Stimulated activated CD8-positive, alpha-beta memory T cell treated with anti-CD3 and anti-CD28 coated beads, Interleukin-15, amount 100 ng/mL, for 48 hours (primary cell): ENCODE measurements at places on chromosomes 6 and 20.

DNA sequence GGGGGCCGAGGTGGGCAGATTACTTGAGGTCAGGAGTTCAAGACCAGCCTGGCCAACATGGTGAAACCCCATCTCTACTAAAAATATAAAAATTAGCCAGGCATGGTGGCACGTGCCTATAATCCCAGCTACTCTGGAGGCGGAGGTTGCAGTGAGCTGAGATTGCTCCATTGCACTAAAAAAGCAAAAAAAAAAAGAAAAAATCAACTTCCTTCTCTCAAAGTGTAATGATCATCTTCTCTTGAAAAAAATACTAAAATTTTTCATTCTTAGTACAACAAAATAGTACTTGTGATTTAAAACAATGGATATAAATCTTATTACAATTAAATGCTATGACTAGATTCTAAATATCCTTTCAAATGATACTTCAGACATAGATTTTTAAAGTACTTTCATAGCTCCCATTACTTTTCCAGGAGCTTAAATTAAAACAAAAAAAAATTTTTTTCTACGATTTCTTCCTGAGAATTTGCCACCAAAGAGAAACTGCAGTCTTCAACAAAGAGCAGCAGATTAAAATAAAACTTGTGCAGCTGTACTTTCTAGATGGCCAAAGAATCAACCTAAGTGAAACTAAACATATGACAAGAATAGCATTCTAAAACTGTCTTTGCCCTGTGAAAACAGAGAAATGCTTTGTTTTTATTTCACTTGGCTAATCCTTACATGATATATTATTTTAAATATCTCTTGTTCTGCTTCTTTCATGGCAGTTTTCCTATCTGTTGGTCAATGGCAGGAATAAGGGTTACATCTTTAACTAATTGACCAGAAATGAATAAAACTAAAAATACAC, 75.2 kb downstream of the MAP3K5 start:
- no peak for DNase-seq

DNA sequence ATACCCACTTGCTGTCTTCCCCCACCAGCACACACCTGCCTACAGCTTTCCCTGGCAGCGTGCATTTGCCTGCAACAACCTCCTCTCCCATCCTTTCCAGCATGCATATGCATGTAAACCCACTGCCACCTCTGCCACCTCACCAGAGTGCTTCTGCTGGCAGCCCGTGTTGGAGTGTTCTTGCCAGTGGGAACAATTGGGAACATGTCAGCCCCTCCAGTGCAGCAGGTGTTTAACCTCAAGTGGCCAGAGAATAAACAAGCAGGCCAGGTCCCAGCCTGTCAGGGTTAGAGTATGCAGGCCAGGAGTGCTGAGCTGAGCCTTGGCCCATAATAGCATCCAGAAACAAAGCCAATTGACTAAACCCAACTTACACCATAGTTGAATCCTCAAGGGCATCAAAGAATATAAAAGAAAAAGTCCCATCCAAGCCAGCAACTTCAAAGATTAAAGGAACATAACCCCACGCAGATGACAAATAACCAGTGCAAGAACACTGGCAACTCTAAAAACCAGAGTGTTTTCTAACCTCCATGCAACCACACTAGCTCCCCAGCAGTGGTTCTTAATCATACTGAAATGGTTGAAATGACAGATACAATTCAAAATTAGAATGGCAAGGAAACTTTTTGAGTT, 1212.1 kb upstream of the CITED2 start:
- no peak for DNase-seq

DNA sequence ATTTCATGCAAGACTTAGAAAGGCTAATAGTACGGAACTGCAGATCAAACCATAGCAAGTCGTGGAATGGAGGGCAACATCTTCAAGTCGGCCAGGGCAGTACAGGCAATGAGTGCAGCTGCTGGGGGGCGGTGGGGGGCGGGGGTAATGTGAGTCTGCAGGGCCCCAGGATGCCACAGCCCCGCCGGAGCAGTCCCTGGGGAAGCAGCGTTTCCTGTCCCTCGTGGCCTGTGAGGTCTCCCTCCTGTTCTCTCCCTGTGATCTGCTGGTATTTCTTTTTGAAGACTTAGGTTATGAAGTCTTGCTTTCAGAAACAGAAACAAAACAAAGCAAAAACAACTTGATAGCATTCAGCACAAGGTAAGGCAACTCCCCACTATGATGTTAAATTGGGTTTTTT, 351.9 kb downstream of the FOXA2 start:
- no peak for DNase-seq

- no peak for DNase-seq
Observed at GRCh38 chr6:54900666-54901065, 54.1 kb downstream of the FAM83B start.

DNA sequence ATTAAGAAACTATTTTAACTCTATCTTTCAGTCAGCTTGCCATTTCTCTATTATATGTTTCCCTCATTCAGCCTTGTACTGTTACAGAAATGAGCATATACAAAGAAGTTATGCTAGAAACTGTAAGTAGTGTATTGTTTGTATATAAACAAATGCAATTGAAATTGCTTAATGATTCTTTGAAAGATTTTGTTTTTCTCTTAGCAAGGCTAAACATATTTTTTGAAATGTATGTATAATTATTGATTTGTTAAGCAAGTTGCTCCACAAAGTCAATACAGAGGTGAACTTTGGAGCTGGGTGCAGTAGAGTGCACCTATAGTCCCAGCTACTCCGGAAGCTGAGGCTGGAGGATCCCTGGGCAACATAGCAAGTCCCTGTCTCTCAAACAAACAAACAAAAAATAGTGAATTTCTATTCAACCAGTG, 253.6 kb downstream of the RNGTT start:
- DNase-seq, result no peak

DNA sequence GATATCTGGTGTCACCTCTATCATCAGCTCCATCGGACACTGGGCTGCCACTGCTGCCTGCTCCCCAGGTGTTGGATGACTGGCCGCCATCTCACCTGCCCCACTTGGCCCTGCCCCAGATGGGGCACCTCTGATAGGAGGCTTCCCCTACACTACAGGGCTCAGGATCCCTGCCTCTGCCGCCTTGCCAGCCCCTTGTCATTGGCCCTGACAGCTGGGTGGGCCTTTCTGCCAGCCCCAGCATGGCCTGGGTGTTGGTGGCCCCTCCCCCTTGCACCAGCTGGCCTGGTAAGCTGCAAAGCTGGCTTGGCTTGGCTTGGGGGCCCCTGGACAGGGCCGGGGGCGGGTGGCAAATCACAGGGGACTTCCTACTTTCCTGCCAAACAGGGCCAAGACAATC, 10.6 kb downstream of the PACSIN1 start:
- DNase-seq, result no peak

- DNase-seq, result no peak
Observed at GRCh38 chr6:105967917-105968602, 118.1 kb upstream of the PRDM1 start.

DNA sequence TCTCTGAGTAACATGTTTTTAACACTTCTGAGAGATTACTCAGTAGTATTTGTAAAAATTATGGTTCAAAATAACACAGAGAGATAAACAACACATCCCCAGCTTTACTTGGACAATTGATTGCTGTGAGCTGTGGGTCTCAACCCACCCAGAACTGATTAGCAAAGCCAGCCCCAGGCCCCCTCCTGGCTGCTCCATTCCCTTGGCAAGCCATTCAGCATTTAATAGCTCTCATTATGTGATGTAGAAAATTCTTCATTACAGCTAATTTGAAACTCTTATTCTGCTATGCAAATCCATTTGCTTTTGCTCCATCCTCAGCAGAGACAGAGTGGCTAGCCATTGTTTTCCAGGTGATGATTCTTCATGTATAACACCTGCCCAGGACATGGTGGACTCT, 16.6 kb upstream of the SIRT5 start:
- no peak for DNase-seq

GRCh38 chr20:32912688-32913087, 54.0 kb downstream of the EFCAB8 start:
- no peak for DNase-seq

DNA sequence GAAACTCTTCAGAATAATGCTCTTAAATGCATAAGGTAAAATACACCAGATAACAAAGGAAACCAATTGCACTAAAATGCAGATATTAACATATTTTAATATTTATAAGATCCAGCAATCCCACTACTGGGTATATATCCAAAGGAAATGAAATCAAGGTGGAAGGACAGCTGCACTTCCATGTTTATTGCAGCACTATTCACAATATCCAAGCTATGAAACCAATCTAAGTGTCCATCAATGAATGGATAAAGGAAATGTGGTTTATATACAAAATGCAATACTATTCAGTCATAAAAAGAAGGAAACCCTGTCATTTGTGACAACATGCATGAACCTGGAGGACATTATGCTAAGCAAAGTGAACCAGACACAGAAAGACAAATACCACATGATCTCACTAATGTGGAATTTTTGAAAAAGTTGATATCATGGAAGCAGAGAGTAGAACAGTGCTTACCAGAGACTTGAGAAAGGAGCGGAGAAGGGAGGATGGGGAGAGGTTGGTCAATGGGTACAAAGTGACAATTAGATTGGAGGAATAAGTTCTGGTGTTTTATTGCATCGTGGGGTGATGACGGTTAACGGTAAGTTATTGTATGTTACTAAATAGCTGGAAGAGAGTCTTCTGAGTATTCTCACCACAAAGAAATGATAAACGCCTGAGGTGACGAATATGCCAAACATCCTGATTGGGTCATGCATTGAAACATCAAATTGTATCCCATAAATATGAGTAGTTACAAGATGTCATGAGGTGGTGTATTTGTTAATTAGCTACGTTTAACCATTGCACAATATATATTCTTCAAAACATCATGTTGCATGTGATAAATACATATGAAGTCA, 37.9 kb upstream of the RNF24 start:
- DNase-seq, result no peak

GRCh38 chr20:62832212-62832922, 15.5 kb downstream of the COL9A3 start:
- DNase-seq, result peak; percentile 21

- no peak for DNase-seq
Observed at GRCh38 chr6:17493286-17493685, 99.9 kb downstream of the CAP2 start.
